ENCODE measurements at places on chromosomes 6 and 20. TPM values are rescaled to one million over a fixed set of nuclear protein-coding genes. Genes with fewer than 3 reads are reported as not detected.
A peak's percentile ranks its signal among the peaks of the same experiment; 100 is the strongest.

- DNase-seq: no peak
- peaks cover 2% of the 10 kb centered on the region for H3K4me1 ChIP-seq
- peaks cover 38% of the 10 kb centered on the region for H3K36me3 ChIP-seq
- no peak overlapping the region for H3K27ac ChIP-seq
Observed at GRCh38 chr6:490251-491037, 98.9 kb downstream of the IRF4 start.

- H3K36me3 ChIP-seq: no peaks in the 10 kb centered on the region
- peaks cover 14% of the 10 kb centered on the region for H3K4me1 ChIP-seq
- DNase-seq: no peak
Observed at GRCh38 chr20:8855315-8855714, 213.6 kb upstream of the PLCB4 start.

DNA sequence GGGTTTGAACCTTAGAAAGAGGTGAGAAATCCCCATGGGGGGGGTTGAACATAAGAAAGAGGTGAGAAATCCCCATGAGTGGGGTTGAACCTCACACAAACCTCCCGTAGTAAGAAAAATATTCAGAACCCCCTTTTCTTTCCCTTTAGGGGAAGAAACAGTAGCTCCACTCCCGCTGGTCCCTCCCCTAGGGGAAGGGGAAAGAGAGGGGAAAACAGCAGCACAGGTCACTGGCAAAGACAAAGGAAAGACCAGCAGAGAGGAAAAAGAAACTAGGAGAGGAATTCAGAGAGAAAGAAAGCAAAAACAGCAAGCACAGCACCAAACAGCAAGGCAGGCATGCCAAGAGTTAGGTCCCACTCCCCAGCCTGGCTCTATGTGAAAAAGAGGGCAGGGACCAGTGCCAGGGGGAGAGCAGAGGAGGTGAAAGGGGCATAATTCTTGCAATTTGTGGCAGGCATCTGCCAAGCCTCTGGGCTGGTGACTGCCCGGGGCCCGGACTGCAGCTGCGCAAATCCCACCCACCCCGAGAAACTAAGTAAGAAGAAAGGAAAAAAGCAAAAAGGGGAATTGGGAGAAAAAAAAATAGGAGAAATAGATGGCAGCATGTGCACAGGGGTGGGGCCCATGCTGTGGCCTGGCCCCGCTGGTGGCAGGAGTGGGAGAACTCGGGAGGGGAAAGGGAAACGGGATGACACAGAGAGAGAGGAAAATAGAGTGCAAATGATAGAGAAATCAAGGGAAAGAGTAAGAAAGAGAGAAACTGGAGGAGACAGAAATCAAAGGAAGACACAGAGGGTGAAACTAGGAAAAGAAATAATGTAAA, 15.1 kb upstream of the GOPC start:
- H3K4me3 ChIP-seq: no peak overlapping the region
- H3K27me3 ChIP-seq: no peaks in the 10 kb centered on the region
- no peak for DNase-seq
- H3K36me3 ChIP-seq: no peaks in the 10 kb centered on the region

DNA sequence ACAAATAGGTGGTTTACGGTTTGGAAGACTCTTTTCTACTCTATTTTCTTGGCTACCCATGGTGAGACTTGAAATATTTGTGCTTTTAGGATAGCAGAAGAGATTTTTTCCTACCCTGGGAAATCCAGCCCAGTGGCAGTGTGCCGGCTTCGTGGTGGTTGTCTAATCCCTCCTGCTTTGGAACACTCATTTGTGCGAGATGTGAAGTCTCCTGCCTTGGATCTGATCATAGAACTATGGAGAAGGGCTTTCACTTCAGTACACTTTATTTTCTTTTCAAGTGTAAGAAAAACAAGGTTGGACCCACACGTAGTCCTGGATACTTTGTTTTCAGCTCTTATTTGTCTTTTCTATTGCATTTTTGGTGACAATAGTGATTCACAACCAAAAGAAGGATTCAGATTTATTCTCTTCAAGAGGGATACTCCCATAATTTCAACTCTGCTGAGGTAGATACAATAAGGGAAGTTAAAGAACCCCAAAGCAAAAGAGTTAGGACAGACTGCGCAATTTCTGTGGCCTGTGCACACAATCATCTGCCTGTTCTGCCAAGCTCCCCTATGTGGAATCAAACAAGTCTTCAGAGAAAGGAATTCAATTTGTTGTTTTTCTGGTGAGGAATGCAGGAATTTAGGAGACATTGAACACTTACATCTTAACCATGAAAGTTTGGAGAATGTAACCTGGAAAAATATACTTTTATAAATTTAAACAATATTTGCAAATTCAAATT, 413.2 kb downstream of the GJA1 start:
- no peak for DNase-seq
- H3K4me3 ChIP-seq: no peak overlapping the region
- no peak overlapping the region for H3K27ac ChIP-seq
- peaks cover 11% of the 10 kb centered on the region for H3K4me1 ChIP-seq
- H3K27me3 ChIP-seq: no peaks in the 10 kb centered on the region
- H3K36me3 ChIP-seq: no peaks in the 10 kb centered on the region

DNA sequence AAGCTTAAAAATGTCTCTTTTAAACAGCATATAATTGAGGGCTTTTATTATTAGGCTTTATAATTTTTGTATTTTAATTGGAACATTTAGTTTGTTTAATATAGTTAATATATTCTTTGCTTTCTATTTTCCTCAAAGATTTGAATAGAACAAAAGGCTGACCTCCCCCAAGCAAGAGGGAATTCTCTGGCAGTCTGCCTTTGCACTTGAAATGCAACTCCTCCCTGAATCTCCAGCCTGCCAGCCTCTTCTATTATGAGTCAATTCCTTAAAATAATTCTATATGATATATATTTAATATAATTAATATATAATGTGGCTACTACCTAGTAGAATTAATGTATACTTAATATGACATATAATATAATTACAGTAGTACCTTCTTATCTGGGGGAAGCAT, 69.2 kb downstream of the PTPRA start:
- no peak overlapping the region for H3K4me3 ChIP-seq
- no peak for DNase-seq
- no peaks in the 10 kb centered on the region for H3K27me3 ChIP-seq
- H3K36me3 ChIP-seq: peaks cover 2% of the 10 kb centered on the region

- H3K4me3 ChIP-seq: peak overlapping the region; percentile 81
- no peak overlapping the region for H3K27ac ChIP-seq
- peaks cover 55% of the 10 kb centered on the region for H3K4me1 ChIP-seq
- DNase-seq: no peak
- H3K36me3 ChIP-seq: peaks cover 22% of the 10 kb centered on the region
Observed at GRCh38 chr6:33205191-33206026, 954 bp downstream of the HSD17B8 start.

- no peaks in the 10 kb centered on the region for H3K27me3 ChIP-seq
- no peak overlapping the region for H3K27ac ChIP-seq
- no peaks in the 10 kb centered on the region for H3K4me1 ChIP-seq
- H3K36me3 ChIP-seq: no peaks in the 10 kb centered on the region
- no peak for DNase-seq
Observed at GRCh38 chr6:169183233-169183632, 70.4 kb downstream of the THBS2 start.

DNA sequence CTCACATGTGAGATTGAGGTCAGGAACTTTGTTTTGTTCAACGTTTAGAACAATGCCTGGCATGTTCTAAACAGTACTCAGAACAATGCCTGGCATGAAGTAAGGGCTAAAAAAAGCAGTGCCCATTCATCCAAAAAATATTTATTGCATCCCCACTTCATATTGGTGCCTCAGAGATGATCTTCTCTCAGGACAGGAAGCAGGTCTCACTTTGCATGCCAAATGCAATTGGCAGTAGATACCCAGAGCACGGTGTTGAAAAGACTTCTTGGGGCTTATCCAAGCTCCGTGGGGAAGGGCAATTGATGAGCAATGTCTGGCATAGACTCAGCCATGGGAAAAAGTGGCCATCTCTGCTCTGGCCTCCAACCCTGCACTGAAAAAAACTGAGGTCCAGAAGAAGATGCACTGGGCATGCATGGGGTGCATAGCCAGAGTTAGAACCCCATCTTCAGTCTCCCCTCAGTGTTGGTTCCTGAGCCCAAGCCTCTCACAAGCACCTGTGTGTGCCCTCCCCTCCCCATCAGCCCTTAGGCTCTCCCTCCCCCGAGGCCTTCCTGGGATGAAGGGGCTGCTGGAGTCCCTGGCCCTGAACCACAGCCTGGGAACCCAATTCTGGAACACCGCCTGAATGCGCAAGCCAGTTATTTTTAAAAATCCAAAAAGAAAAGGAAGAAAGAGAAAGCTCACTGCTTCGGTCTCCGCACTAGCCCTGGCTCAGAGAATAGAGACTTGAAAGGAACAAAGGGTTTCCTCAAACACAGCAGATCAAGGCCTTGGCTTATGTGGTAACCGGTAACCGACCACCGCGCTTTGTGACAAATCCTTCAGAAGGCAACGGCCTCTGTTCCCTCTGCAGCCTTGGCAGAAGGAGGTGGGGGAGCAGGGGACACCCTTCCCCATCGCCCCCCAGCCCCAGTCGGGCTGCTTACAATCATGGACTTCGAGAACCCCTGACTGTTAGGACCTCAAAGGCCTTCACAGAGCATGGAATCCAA, 78.5 kb upstream of the SIRPA start:
- peak overlapping the region; percentile 63 for H3K27ac ChIP-seq
- H3K4me1 ChIP-seq: peaks cover 37% of the 10 kb centered on the region
- no peaks in the 10 kb centered on the region for H3K27me3 ChIP-seq
- no peaks in the 10 kb centered on the region for H3K36me3 ChIP-seq
- no peak overlapping the region for H3K4me3 ChIP-seq

DNA sequence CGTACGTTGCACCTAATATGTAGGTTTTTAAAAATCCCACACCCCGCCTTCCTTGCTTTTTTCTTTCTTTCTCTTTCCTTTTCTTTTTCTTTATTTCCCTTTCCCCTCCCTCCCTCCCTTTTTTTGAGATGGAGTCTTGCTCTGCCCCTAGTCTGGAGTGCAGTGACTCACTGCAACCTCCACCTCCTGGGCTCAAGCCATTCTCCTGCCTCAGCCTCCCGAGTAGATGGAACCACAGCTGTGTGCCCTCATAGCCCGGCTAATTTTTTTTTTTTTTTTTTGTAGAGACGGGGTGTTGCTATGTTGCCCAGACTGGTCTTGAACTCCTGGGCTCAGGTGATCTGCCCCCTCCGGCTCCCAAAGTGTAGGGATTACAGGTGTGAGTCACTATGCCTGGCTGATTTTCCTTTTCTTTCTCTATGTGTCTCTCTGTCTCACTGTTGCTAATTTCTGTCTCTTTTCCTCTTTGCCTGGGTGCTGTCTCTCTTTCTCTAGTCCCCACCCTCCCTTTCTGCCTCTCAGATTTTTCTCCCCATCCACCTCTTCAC, 61.2 kb downstream of the SRC start:
- peaks cover 24% of the 10 kb centered on the region for H3K36me3 ChIP-seq
- no peak for DNase-seq
- H3K27me3 ChIP-seq: peaks cover 8% of the 10 kb centered on the region

DNA sequence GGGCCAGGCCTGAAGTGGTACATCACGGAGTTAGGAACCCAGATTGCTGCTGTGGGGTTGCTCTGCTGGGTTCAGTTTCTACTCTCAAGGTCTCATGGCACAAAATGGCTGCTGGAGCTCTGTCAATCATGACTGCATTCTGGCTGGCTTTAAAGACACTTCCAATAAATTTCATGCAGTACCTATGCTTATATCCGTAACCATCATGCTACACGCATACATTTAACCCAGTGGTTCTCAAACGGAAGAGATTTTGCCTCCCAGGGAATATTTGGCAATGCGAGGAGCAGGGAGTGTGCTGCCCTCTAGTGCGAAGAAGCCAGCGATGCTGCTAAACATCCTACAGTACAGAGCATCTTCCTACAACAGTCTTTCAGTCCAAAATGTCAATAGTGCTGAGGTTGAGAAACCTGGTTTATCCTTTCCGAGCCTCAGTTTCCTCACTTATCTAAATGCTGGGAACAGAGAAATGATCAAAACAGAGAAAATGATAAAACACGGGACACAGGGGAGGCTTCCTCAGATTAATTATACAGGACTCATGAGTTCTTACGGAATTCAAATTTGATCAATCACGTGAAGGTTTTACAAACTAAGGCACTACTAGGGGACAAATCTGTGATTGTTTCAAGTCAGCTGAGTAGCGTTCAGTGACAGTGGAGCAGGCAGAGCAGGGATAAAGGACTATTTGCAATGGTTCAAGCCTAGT, 9.6 kb upstream of the SLC2A10 start:
- no peaks in the 10 kb centered on the region for H3K36me3 ChIP-seq
- H3K27me3 ChIP-seq: no peaks in the 10 kb centered on the region
- H3K27ac ChIP-seq: no peak overlapping the region
- DNase-seq: no peak

DNA sequence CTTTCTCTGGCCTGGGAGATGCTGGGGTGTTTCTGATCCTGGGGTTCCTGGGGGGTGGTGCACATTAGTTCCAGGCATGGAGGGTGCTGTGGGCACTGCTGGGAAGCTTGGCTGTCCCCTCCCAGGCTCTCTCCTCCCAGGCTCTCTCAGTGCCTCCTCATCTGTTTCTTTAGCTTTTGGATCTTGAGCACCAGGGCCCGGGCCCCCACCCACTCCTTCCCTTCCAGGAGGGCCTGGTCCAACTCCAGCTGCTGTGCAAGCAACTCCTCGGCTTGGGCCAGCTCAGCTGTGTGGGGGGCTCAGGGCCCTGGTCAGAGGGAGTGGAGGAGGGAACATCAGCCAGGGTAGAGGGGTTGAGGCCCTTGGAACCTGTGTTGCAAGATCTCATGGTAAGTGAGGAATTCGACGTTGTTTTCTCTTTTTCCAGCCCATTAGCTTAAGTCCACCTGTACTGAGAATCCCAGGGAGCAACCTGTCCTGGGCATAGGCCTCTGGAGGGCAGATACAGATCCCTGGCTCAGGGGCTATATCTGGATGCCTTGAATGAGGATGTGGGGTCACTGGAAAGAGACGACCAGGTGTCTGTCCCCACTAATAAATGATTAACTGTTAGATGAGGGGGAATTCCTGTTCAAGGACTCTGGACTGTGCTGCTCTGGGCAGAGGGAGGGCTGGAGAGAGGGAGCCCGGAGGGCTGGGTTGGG, 34.5 kb upstream of the HLA-A start:
- H3K4me1 ChIP-seq: no peaks in the 10 kb centered on the region
- no peak overlapping the region for H3K4me3 ChIP-seq
- DNase-seq: no peak
- H3K36me3 ChIP-seq: no peaks in the 10 kb centered on the region
- no peaks in the 10 kb centered on the region for H3K27me3 ChIP-seq

GRCh38 chr6:108920751-108921150, 72.5 kb downstream of the ARMC2 start:
- H3K27ac ChIP-seq: no peak overlapping the region
- peaks cover 17% of the 10 kb centered on the region for H3K4me1 ChIP-seq
- H3K27me3 ChIP-seq: no peaks in the 10 kb centered on the region
- H3K4me3 ChIP-seq: no peak overlapping the region

MOXD1 gene
- total RNA-seq: 25.9 TPM

SLC22A1 gene
- 3.3 TPM for total RNA-seq

GMEB2 gene
- total RNA-seq: 15.5 TPM

Measured in suprapubic skin (tissue), 4 donors.